Immature natural killer cell (primary cell): ENCODE measurements at places on chromosomes 1 and 21. TPM values are rescaled to one million over a fixed set of nuclear protein-coding genes. Genes with fewer than 3 reads are reported as not detected.

CLIC6 gene
- polyA plus RNA-seq, result not detected

UMODL1 gene
- not detected for polyA plus RNA-seq

ERICH3 gene
- not detected for polyA plus RNA-seq

VWA1 gene
- not detected for polyA plus RNA-seq

NBPF10 gene
- polyA plus RNA-seq, result 0.11 TPM

SLC44A5 gene
- not detected for polyA plus RNA-seq

TRMT13 gene
- polyA plus RNA-seq, result 5.1 TPM

LAMC2 gene
- not detected for polyA plus RNA-seq

DDR2 gene
- polyA plus RNA-seq, result 0.12 TPM

TMEM200B gene
- polyA plus RNA-seq, result not detected

OR2L8 gene
- not detected for polyA plus RNA-seq

OR2T6 gene
- polyA plus RNA-seq, result not detected

LCE1A gene
- polyA plus RNA-seq, result not detected
